Calu3 (cell line): ENCODE measurements at places on chromosomes 13 and 19. TPM values are rescaled to one million over a fixed set of nuclear protein-coding genes. Genes with fewer than 3 reads are reported as not detected.

- peaks cover 13% of the 10 kb centered on the region for H3K36me3 ChIP-seq
- no peak overlapping the region for H3K4me3 ChIP-seq
These were observed 15.1 kb downstream of the KCNRG start for GRCh38 chr13:50030315-50030714.

GRCh38 chr13:32107474-32107873 lies 75.9 kb downstream of the FRY start:
- no peak for DNase-seq
- no peaks in the 10 kb centered on the region for H3K4me1 ChIP-seq
- H3K27me3 ChIP-seq: no peaks in the 10 kb centered on the region
- H3K4me3 ChIP-seq: no peak overlapping the region

Gene NFIX
- total RNA-seq: 16.4 and 21.9 TPM in 2 replicates

DNA sequence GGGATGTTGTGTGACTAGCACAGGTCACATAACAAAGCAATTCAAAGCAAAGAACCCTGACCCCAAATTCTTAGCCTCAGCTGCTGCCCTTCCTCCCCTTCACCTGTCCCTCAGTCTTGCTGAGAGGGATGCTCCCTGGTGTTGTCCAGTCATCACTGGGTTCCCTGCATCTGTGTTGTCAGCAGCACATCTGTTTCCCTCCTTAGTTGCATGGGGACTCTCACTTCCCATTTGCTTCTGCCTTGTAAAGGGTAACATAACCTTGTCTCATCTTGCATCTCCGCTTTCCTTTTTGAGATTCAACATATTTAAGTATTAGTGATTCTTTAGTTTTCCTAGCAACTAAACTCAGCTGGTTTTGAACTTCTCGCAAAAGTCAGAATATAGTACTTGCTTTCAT lies 54.0 kb downstream of the SPATA13 start:
- no peaks in the 10 kb centered on the region for H3K27me3 ChIP-seq
- H3K36me3 ChIP-seq: peaks cover 5% of the 10 kb centered on the region
- H3K27ac ChIP-seq: no peak overlapping the region
- DNase-seq: no peak

DNA sequence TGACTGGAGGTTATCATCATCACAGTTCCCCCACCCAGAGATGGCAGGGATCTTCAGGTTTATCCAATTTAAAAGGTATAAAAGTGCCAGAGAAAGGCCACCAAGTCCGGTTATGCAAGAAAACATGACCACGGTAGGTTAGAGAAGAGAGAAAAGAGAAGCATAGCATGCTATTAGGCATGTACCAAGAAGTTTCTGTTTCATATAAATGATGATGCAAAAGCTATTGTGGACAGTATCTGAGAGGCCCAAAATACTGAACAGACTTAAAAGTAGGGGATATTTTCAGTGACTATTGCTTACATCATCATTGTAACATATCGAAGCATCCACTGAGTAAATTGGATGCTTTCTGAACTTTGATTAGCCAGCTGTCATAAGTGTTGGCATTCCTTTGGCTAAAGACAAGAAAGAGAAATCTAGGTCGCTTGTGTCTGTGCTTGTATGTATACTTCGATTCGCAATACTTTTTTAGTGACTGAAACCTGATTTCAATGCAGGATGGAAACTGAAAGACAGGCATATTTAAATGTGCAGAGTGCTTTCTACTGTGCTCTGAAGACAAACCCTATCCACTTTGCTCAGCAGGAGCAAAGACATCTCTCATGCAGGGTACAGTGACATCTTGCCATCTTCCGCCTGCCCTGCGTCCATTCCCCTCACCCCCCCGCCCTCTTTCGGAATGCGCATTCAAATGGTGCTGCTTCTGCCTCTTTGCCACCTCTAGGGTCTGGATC lies 180.3 kb downstream of the SHISA2 start:
- H3K27ac ChIP-seq: no peak overlapping the region
- peaks cover 11% of the 10 kb centered on the region for H3K27me3 ChIP-seq
- peaks cover 7% of the 10 kb centered on the region for H3K4me1 ChIP-seq
- no peak for DNase-seq
- no peak overlapping the region for H3K4me3 ChIP-seq
- no peaks in the 10 kb centered on the region for H3K36me3 ChIP-seq

Gene SLC15A1
- 0.99 and 1.7 TPM in 2 replicates for total RNA-seq

DNA sequence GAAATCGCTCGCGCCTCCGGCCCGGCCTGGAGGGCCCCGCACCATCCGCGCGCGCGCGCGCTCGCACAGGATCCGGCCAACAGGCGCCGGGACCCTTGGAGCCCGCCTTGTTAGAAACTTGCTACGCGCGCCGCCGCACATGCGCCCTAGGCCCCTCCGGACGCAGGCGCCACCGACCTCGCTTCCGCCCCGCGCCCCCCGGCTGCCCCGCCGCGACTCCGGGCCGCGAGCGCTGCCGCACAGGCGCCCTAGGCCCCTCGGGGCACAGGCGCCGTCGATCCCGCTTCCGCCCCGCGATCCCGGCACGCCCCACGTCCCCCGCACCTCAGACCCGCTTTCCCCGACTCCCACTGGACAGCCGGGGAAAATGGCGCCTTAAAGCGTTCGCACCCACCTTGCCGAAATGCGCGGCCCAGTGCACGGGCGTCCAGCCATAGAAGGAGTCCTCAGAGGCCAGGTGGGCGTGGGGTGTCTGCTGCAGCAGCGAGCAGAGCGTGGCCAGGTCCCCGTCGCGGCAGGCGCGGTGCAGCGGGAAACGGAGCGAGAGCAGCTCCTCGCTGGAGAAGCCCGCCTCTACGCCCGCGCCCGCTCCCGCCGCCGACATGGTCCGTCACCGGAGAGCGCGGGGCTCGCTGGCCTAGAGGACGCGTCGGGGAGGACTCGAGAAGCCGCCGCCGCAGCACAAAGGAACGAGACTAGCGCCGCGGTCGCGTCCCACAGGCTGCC lies 375 bp downstream of the ANKRD10 start:
- peak overlapping the region; percentile 65 for H3K4me3 ChIP-seq
- no peaks in the 10 kb centered on the region for H3K4me1 ChIP-seq
- H3K27me3 ChIP-seq: no peaks in the 10 kb centered on the region
- H3K27ac ChIP-seq: peak overlapping the region; percentile 89

Gene ADGRE3
- total RNA-seq: not detected in 2 replicates

DNA sequence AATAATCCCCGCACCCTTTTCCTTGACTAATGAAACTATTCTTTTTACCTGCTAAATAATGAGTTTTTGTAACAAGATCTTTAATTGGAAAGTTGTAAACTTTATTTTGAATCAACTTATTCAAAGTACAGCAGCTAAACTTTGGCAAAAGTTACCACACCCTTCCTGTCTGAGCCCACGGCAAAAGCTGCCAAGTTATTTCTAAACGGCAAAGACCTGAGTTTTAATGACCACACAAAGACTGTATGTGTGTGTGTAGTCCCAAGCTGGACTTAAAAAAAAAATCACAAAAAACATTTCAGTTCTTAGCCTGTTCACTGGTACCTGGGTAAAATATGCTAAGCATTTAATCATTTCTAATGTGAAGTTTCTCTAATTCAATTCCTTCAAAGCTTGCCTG lies 60.7 kb downstream of the ZAR1L start:
- no peaks in the 10 kb centered on the region for H3K36me3 ChIP-seq
- no peak overlapping the region for H3K27ac ChIP-seq
- peaks cover 11% of the 10 kb centered on the region for H3K4me1 ChIP-seq
- no peak for DNase-seq
- no peak overlapping the region for H3K4me3 ChIP-seq

Gene TJP3
- 84.8 and 111 TPM in 2 replicates for total RNA-seq

Gene CEACAM8
- total RNA-seq: not detected in 2 replicates

GRCh38 chr19:33905937-33906577 lies 109.4 kb downstream of the KCTD15 start:
- peak overlapping the region; percentile 75 for H3K4me3 ChIP-seq
- H3K36me3 ChIP-seq: peaks cover 7% of the 10 kb centered on the region
- peak; percentile 85 for DNase-seq
- peaks cover 9% of the 10 kb centered on the region for H3K4me1 ChIP-seq

GRCh38 chr19:20351244-20351643 lies 184.2 kb downstream of the ZNF486 start:
- no peak for DNase-seq
- no peak overlapping the region for H3K4me3 ChIP-seq

- no peaks in the 10 kb centered on the region for H3K4me1 ChIP-seq
- no peaks in the 10 kb centered on the region for H3K36me3 ChIP-seq
- DNase-seq: no peak
- no peak overlapping the region for H3K27ac ChIP-seq
- H3K4me3 ChIP-seq: no peak overlapping the region
These were observed 113.7 kb downstream of the DNAJC15 start for GRCh38 chr13:43136920-43137575.

GRCh38 chr19:40223135-40223822 lies 3.2 kb downstream of the CCNP start:
- peak; percentile 27 for DNase-seq
- peaks cover 31% of the 10 kb centered on the region for H3K36me3 ChIP-seq

- H3K27ac ChIP-seq: no peak within 1 kb of the TSS
- H3K36me3 ChIP-seq: no peaks in the 10 kb centered on the region
- DNase-seq: no peak
These were observed at the start of gene SYCN for GRCh38 chr19:39203372-39204341. Gene SYCN, minus strand, starts transcription at chr19:39204263. Its CDS starts 9 bp downstream, at chr19:39204254.

DNA sequence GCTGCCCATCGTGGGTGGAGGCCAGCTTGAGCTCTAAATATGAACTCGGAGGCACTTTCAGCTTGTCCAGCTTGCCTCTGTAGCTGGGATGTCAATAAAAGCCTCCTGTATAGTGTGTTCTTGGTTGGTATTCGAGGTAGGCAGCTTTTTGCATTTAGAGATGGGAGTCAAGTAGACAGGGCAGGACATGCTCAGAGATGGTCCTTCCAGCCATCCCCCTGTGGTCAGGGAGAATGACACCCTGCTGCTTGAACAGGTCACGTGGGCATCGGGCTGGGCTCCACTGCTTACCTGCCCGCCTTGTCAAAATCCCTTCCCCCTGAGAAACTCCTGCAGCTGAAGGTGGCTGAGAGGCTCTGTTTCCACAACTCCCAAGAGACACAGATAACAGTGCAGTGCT lies 302.5 kb downstream of the ZNF536 start:
- H3K36me3 ChIP-seq: no peaks in the 10 kb centered on the region
- H3K27ac ChIP-seq: no peak overlapping the region

GRCh38 chr19:50772476-50772875 lies 2.2 kb downstream of the GPR32 start:
- no peak overlapping the region for H3K4me3 ChIP-seq
- peaks cover 5% of the 10 kb centered on the region for H3K36me3 ChIP-seq
- peaks cover 9% of the 10 kb centered on the region for H3K4me1 ChIP-seq
- no peak for DNase-seq

DNA sequence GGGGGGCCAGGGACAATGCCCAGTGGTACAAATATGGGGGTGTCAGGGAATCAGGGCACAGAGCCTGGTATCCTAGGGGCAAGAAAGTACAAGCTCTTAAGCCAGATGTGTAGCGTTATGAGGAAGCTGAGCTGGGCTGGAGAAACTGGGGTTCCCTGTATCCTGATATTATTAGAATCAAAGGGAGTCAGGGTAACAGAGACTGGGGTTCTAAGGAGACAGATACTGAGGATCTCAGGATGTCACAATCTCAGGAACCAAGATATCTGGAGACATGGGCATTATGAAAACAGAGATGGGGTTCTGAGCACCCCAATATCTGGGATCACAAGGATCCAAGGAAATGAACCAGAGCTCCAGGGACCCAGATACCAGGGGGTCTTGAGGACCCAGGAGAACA lies 784 bp downstream of the BCL3 start:
- peaks cover 74% of the 10 kb centered on the region for H3K4me1 ChIP-seq
- H3K27me3 ChIP-seq: no peaks in the 10 kb centered on the region
- no peak for DNase-seq
- H3K36me3 ChIP-seq: peaks cover 82% of the 10 kb centered on the region
- peak overlapping the region; percentile 72 for H3K4me3 ChIP-seq
- peak overlapping the region; percentile 74 for H3K27ac ChIP-seq
